NCI-H446 treated with DMSO at 0.1 percent for 48 hours (cell line): ENCODE measurements at places on chromosomes 3 and 15.

GRCh38 chr3:87771337-87772192 is 287.2 kb downstream of the CGGBP1 start:
- DNase-seq = no peak

GRCh38 chr3:158617982-158618875 is 26.1 kb upstream of the GFM1 start:
- no peak for DNase-seq

DNA sequence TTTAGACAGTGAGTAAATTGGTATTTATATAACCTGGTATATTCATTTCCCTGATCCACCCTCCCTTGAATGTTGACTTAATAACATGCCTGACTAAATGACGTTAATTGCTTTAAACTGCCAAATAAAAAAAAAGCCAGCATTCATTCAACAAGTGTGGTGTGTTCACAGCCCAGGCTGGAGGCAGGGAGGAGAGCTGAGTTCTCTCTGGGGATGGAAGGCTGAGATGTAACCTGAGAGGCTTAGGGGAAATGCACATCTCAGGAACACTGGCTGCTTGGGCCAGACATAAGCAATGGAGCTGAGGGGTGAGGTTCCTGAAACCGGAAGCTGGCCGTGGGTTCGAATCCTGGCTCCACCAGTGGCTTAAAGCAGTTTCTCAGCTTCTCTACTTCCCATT is 17.3 kb downstream of the CACNA2D3 start:
- DNase-seq = no peak

- no peak for DNase-seq
Measured at GRCh38 chr3:72892870-72893269, 5.0 kb downstream of the GXYLT2 start.

- no peak for DNase-seq
Measured at GRCh38 chr3:115186351-115187148, 39.5 kb upstream of the ZBTB20 start.

DNA sequence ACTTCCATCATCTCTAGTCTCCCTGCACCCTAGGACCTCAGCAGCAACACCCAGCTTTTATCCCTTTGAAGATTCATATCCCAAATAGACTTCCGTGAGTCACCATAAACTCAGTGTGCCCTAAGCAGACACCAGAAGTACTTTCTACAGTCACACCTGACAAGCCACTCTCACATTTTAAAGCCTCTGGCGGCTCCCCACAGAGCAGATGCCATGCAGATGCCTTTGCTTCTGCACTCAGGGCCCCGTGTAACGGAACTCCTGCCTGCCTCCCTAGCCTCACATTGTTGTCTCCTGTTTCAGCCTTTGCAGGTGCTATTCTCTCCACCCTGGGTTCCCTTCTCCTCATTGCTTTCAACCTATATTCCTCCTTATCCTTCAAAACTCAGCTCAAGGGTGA is 155.5 kb upstream of the SLC24A5 start:
- no peak for DNase-seq

DNA sequence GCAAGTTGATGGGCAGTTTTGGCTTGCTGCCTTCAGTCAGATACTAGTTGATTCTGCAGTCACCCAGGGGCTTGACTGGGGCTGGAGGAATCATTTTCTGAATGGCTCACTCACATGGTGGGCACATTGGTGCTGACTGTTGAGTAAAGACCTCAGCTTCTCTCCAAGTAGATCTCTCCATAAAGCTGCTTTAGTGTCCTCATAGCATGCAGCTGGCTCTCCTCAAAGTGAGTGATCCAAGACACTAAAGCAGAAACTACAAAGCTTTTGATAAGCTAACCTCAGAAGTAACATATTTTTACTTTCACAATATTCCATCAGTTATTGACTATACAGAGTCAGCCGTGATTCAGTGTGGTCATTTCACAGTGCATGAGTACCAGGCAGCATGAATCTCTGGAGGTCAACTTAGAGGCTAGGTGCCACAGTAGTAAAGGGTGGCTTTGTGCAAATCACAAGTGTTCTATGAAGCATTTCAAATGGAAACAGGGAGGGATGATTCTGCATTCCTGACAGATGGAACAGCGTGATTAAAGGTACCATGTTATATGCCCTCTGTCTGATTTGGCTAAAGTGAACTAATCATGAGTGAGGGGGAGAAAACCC is 24.3 kb upstream of the ATP8B4 start:
- DNase-seq = no peak

GRCh38 chr15:50911001-50911400 is 2.5 kb downstream of the AP4E1 start:
- DNase-seq = no peak

DNA sequence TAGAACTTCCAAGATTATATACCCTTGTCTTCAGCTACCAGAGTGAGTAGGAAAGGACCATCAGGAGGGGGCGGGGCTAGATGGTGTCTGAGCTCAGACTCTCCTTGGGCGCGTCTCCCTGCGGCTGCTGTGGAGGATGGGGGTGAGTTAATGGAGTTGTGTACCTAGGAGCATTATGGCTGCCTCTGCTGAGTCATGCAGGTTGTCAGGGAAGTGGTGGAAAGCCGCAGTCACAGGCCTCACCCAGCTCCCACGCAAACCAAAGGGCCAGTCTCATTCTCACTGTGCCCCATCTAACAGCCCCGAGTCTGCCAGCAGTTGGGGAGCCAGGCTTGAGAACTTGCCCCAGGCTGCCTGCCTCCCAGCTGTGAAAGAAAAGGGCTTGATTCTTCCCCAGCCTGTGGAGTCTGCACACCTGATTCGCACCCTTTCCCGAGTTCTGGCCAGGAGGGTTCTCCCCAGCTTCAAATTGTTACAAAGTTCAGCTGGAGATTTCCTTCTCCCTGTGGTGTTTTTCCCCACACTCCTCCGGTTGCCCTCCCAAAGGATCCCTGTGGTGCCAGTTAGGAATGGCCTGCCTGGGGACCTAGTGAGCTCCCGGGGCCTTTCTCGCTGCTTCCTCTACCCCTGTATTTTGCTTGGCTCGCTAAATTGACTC is 143.3 kb downstream of the HCN4 start:
- no peak for DNase-seq

DNA sequence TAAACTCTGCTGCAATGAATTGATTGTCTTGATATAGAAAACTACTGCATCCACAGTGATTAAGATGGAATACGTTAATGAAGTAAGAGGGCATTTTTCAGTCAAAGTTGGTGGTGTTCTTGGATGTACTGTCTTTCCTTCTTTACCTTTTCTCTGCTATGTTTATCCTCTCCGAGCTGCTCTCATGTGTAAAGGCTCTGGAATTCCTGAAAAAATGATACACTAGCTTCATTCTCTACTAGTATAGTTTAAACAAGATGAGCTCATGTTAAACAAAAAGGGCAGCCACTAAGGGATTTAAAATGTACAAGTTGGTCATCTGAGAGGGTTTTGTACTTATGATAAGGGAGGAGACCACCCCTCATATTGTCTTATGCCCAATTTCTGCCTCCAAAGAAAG is 504.6 kb upstream of the NECTIN3 start:
- DNase-seq = no peak

DNA sequence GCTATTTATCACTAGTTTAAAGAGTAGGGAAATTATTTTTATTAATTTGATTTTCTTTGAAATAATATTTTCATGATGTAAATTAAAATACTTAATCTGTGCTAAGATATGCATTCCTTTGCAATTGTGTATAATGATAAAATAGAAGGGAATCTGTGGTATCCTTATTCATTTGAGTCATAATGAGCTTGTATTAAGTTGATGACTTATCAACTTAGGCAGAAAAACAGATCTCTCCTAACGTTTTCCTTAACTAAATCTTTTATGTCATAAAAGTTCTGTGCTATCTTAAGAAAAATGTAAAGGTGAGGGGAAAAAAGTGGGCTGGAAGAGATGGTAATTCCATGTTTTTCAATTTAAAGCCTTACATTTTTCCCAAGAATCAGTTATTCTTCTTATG is 1.9 kb downstream of the FGF7 start:
- DNase-seq = no peak

DNA sequence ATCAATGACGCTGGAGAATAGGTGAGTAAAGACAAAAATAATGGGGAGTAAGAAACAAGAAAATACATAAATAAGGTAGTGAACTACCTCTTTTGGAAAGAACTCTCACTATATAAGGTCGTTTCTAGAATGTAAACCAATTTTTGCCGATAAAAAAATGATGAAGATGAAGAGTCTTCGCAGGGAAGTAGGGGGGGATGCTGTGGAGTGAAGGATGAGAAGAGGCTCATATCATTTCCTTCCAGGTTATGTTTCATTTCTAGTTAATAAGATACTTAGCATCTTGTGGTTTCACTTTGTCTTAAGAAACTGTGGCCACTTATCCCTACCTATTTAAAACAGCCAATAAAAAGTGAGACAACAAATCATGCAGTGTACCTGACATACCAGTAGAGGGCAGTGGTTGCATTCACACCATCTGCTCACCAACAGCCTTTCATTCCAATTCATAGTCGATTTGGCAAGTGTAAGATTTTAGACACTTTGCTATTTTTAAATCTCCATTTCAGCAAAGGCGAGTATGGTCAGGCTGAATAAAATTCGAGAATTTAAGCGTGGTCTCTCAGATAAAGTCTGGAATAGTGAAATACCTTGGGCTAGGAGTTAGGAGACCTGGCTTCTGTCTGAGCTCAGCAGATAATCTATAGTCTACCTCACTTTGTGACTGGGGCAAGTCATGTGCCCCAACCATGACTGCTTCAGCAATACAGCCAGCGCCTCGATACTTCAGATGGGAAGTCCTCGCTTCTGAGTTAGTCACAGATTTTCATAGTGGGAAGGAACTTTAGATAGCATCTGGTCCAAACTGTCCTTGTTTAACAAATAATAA is 28.9 kb upstream of the ICE2 start:
- peak; percentile 50 for DNase-seq

GRCh38 chr3:1773679-1774078 is 325.0 kb upstream of the CNTN4 start:
- DNase-seq = no peak

- DNase-seq = no peak
Measured at GRCh38 chr15:95931619-95932018, 398.9 kb upstream of the NR2F2 start.

- no peak for DNase-seq
Measured at GRCh38 chr15:83477808-83478537, 30.8 kb downstream of the SH3GL3 start.

- DNase-seq = no peak
Measured at GRCh38 chr15:66482539-66482938, 15.0 kb downstream of the SNAPC5 start.

GRCh38 chr3:157070678-157070999 is 89.3 kb downstream of the CCNL1 start:
- no peak for DNase-seq

GRCh38 chr3:190139365-190139764 is 18.7 kb upstream of the P3H2 start:
- no peak for DNase-seq

DNA sequence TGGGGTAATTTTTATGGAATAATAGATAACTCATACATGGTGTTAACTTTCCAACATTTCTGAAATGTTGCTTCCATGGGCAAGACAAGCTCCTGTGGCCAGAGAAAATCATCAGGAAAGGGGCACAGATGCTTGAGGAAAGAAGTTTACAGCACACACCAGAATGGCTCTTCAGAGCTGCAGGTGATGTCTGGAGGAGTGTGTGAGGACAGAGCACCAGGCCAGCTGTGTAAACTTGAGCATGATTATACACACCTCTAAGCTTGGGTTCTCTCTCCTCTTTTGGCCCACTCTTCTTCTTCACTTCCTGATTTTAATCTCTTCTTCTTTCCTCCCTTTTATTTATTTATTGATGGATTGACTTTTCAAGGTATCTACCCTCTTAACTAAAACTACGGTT is 676.0 kb downstream of the GRM7 start:
- no peak for DNase-seq

DNA sequence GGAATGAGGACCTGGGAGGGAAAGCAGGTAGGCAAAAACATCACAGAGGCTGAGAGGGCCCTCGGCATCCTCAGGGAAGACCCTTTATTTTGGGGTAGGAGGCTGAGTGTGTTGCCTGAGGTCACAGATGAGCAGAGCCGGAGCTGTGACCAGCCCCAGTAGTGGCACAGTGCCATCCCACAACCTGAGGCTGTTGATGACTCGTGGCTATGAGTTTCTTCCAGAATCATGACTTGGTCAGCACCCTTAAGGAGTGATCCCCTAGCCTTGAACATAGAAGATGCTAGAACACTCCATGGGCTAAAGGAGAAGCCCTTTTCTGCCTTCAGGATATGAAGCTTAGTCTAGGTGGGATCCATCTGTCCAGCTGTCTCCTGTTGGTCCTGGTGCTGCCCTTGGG is 19.5 kb upstream of the CXCR6 start:
- no peak for DNase-seq

DNA sequence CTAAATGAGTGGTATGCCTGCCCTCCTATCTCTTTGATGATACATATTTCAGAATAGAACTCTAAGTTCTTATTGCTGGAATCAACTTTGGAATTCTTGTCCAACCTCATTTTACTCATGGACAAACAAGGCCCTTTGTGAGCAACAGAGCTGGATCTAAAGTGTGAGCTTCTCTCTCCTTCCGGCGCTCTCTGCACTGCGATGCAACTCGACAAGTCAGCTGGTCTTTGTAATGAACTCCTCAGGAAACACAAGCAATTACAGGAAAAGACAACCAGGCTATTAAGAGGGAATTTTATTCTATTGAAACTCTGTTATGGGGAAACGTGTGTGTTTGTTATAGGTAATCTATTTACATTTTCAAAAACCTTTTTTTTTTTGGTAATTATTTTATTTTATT is 20.3 kb upstream of the NRROS start:
- no peak for DNase-seq

GRCh38 chr15:71612397-71612722 is 198.0 kb upstream of the NR2E3 start:
- DNase-seq = no peak

DNA sequence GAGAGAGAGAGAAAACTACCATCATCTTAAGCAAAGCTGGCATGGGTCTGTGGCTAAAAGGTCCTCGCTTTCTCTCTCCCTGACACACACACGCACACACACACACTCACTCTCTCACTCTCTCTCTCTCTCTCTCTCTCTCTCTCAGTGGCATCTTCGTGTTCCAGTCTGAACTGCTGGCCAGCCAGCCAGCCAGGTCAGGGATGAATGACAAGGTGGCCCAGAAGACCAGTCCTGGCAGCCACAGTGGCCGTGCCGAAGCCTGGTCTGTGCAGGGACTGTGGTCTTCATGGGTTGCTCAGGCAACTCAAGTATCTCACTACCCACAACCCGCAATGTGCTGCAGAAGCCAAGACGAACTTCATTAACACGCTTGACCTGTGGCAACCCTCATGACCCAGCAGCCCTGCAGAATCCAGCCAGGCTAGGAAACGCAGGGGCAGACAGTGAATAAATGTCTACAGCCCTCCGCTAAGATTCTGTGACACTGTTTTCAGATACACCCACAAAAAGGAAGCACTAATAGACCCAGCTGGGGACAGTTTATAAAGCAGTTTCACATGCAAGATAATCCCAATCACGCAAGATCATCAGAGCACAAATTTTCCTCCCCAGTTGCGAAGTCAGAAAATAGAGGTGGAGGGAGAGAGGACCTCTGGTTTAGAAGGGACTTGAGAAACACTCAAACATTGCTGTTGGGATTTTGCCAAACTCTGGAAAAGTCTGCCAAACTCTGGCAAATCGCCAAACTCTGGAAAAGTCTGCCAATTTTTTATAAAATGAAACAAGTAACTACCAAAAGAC is 66.4 kb downstream of the XXYLT1 start:
- DNase-seq = peak; percentile 86

GRCh38 chr15:66746231-66746605 is 44.2 kb downstream of the SMAD6 start:
- no peak for DNase-seq

- DNase-seq = no peak
Measured at GRCh38 chr3:39783680-39784079, 25.7 kb upstream of the MYRIP start.

GRCh38 chr3:108486338-108486737 is 24.1 kb downstream of the MYH15 start:
- DNase-seq = no peak
